ENCODE measurements at places on chromosomes 1 and 21.
A peak's percentile ranks its signal among the peaks of the same experiment; 100 is the strongest.

- DNase-seq, result peak; percentile 79
Observed at GRCh38 chr21:45555557-45556301, 13.5 kb upstream of the SLC19A1 start.

DNA sequence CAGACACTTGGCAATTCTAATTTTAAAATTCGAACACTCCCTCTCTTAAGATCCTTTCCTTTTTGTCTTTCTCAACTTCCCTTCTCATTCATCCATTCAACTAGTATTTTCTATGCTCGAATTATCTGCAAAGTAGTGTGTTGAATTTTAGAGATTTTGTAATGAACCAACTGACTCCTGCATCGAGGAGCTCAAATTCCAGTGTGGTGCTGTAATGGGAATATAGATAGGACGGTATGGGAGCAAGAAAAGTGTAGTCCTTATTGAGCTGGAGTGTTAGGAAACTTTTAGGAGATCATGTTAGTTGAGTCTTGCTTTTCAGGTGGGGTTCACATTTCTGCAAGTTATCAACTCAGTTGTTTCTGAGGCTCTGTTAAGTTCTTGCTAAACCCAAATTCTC, 897.5 kb downstream of the TTLL7 start:
- DNase-seq, result no peak

DNA sequence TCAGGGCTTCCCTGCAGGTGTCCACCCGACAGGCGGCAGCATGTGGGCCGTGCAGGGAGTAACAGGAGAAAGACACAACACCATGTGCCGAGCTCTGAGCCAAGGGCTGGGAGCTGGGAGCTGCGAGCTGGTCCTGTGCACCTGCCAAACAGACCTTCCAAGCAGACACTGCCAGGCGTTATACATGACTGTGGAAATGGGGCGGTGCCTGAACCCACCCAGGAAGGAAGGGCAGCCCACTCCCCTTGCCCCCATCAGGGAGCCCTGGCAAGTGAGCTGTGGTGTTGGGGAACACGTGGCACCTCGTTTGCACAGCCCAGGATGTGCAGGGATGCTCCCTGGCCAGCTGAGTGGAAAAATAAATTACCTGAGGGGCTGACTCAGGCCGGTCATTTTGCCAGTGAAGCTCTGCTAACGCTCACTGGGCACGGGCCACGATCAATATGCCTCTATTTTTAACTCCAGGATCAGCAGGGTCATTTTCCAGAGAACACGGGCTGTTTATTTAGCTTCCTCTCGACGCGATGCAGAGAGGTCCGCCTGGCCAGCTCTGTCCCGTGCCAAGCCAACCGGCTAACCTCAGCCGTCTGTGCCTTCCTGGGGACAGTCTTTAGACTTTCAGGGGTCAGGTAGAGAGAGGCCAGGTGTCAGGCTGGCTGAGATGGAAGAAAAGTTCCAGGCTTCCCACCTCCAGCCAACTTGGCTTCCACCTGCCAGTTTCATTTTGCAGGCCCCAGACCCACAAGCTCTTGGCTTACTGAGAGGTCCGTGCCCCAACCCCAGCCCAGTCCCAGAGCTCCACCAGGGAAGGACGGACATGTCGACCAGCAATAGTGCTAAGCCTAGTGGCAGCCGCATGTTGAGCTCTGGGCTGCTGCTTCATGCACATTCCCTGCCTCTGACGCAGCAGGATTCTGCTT, 196.7 kb upstream of the VAMP3 start:
- DNase-seq, result no peak

DNA sequence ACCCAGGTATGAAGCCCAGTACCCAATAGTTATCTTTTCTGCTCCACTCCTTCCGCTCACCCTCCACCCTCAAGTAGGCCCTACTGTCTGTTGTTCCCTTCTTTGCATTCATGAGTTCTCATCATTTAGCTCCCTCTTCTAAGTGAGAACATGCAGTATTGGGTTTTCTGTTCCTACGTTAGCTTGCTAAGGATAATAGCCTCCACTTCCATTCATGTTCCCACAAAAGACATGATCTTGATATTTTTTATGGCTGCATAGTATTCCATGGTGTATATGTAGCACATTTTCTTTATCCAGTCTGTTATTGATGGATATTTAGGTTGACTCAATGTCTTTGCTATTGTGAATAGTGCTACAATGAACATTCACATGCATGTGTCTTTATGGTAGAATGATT, 2.8 kb upstream of the TP53BP2 start:
- DNase-seq, result no peak

DNA sequence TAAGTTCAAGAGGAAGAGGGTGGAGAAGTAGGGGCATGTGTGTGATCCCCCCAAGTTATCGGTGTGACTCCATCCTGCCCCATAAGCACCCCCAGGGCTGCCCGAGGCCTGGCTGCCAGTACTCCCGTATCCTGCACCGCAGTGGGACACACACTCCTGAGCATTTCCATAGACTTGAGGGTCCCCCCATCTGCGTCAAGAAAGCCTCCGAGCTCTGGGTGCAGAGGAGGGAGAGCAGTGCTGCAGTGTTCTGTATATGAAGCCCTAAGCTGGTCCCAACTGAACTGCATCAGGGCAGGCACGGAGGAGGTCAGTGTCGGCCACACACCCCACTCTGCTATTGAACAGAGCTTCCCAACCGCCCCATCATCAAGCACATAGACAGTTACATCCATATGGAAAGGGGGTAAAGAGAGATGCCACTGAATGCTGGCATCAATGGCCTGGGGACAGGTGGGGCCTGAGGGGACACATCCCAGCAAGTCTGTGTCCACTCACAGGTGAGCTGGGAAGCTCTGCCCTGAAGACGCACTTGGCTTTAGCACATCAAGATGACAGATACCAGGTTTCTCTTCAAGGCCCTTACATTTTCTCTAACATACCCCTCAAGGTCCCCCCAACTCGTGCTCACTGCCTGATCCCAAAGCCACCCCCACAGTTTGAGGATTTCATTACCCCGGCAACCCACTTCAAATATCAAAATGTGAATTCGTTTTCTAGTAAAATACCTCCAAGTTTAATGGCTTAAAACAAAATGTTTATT, 64.3 kb downstream of the EVA1C start:
- no peak for DNase-seq

- peak; percentile 81 for DNase-seq
Observed at GRCh38 chr1:182193908-182194550, 132.5 kb upstream of the ZNF648 start.

DNA sequence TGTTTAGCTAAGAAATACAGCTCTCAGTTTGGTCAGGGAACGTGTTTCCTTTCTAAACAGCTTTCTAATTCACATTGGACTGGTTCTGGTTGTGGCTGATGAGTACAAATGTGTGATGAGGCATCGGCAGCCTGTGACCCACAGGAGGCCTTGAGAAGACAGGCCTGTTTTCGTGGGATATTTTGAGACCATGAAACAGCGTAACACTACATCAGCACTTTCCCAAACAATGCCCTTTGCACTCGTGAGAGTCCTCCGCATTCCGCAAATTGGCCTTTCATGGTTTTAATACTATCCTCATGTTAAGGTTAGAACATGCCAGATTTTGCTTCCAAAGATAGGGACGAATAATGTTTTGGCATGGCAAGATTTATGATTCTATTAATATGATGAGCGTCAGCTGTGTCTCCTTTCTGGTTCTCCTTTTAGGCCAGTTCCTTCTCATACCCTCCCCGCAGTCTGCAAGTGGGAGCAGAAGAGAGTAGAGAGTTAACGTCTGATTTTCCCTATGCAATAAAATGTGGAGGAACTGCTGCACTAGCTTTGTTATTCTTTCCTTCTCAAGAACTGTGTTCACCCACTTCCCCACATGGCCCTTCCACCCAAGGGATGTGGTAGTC, 84.3 kb upstream of the L1TD1 start:
- peak; percentile 5 for DNase-seq

- DNase-seq, result no peak
Observed at GRCh38 chr1:44694863-44695478, 20.5 kb downstream of the ARMH1 start.

GRCh38 chr1:155261852-155262673, at the start of gene SCAMP3:
SCAMP3 (minus strand) TSS chr1:155262360; CDS start chr1:155262151, 209 bp downstream.
- peak; percentile 97 for DNase-seq

DNA sequence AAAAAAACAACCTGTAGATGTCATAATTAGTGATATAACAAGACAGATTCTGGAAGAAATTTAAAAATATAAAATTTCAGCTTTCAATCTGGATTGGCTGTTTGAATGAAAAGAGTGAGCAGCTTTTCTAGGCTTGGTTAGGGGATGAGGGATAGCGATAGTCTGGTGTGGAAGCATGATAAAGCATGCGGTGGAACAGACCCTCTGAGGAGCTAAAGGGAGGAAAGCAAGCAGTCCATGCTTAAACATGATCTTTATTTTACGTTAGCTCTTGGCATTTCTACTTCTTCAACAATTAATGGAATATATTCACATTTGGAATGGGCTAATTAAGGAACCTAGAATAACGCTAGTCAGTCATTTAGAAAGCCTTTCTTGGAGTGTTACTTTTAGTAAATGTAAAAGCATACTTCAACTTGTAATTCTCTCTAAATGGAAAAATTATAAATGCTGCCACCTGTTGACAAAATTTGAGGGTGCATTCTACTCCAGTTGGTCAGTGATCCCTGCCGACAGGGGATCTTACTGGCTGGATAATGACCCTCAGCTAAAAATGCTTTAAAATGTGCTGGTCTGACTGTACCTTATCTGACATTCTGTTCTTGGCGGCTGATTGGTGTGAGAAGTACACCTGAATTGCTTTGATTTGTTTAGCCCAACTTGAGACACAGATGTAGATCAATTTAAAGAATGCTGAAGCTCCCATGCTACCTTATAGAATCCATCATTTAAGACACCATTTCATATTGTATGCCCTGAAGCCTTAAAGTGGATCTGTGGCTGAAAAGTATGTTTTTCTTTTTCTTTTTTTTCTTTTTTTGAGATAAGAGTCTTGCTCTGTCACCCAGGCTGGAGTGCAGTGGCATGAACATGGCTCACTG, 61.2 kb downstream of the AK4 start:
- DNase-seq, result no peak

DNA sequence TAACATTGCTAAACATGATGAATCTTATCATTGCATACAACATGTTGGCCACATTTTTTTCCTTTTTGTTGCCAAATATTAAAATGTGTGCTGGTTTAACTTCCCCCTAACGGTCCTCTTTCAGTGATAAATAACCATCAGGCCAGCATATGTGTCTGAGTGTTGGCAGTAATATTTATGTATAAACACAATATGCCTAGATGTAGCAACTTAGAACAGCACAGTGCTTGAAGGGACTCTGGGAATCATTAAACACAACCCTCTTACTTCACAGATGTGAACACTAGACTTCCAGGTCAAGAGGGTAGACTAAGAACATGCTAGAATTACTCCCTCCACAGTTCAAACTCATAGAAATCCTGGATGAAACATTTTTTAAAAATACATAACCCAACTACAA, 581.8 kb downstream of the PLPP3 start:
- no peak for DNase-seq

DNA sequence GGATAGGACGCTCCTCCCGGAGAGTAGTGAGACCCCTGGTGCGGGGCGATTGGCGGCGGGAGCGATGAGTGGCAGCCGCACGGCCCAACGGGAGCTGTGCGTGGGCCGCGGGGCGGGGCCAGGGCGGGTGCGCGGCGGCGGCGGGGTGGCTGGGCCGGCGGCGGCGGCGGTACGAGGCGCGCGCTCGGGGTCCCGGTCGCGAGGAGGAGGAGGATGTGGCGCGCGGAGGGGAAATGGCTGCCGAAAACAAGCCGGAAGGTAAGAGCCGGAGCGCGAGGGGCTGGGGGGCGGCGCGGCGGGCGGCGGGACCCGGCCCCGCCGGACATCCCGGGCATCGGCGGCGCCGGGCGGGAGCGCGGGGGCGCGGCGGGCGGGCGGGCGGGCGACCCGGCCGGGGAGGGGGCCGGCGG, at the start of gene CAMTA1:
TSS of gene CAMTA1 (plus strand) at position 137 of the 410 bp plus-strand sequence. CDS start at position 214, 77 bp downstream.
- DNase-seq, result no peak

GRCh38 chr21:39386899-39387298, 38.0 kb upstream of the HMGN1 start:
- DNase-seq, result no peak
